ENCODE measurements at places on chromosomes 16 and 17.

- DNase-seq, result no peak
These were observed 34.8 kb downstream of the VAC14 start for GRCh38 chr16:70766176-70766575.

DNA sequence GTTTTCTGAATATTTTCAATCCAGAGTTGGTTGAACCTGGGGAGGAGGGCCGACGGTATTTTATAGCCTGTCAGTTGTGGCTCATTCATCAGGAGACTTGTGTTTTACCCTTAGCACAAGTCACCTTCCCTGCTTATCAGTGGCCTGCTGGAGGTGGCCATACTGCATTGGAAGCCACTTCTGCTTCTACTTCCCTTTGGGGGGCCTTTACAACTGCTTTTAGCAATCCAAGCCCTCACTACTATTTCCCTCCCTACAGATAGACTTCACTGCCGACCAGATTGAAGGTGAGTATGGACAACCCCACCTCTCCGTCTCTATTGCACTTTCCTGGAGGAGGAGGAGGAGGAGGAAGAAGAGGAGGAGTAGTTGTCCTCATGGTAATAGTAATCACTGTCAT lies 4.4 kb downstream of the MYL4 start:
- DNase-seq, result no peak

- DNase-seq, result no peak
These were observed 2.0 kb upstream of the SEPHS2 start for GRCh38 chr16:30447512-30448226.

DNA sequence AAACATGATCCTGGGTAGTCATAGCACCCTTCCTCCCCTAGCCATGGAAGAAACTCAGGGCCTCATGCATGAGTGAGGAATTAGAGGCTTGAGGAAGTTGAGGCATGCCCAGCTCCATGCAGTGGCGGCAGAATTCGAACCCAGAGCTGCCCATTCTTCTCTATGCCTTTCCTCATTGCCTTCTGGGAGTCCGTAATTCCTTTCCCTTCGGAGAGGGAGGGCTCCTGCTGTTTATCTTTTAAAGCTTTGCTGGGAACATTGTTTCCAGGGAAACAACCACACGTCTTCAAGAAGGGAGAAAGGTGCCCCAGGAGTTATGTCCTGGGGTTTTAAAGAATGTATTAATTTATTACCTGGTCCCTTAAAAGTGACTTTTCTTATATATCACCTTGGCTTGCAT lies 8.5 kb downstream of the CRISPLD2 start:
- DNase-seq, result no peak

GRCh38 chr17:59292174-59292523 lies 39.3 kb upstream of the YPEL2 start:
- no peak for DNase-seq

DNA sequence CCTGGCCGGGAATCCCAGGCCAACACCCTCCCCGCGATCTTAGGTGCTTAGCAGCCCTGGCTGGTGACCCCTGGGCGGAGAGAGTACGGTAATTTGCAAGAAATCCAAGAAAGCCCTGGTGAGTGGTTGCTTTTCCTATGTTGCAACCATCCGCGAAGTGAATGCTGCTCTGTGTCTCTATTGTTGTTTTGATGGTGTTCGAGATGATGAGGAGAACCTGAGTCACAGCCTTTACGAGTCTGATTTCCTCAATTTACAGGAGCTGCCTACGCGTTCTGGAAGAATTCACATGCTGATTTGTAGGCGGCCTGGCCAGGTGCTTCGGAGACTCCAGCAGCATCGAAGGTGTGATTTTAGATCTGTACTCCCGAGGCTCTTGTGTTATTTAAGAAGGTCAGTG lies 63.3 kb downstream of the TMEM235 start:
- peak; percentile 90 for DNase-seq

DNA sequence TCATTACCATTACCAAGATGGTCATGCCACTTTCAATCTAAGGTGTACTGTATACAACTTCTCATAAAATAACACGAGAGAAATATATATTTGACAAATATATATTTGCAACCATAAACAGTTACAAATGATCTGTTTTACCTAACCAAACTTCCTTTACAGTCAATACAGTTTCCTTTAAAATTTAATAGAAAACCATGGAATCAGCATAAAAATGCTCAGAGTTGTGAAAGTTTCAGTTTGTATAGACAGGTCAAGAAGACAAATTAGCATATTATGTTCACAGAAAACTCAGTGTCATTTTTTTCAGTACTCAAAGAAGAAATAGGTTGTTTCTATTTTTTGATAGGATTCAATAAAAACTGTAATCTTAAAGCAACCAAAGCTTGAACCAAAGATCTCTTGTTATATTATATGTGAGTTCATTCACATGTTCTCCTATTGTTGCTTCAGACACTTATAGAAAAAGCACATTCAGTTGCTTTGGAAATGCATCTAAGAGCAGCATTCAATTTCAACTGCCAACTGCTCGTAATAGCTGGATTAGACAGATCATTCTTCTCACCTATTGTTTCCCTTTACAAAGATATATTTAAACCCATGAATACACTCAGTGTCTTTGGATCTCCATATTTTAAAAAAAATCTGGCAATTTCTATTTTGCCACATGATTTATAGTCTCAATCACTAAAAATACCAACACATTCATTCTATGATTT lies 15.1 kb downstream of the SSH2 start:
- no peak for DNase-seq

GRCh38 chr16:56734429-56734828 lies 4.5 kb downstream of the NUP93 start:
- DNase-seq, result no peak

All from bronchial epithelial cell (primary cell).